Iris pigment epithelial cell (primary cell): ENCODE measurements at places on chromosomes 13 and 19.

DNA sequence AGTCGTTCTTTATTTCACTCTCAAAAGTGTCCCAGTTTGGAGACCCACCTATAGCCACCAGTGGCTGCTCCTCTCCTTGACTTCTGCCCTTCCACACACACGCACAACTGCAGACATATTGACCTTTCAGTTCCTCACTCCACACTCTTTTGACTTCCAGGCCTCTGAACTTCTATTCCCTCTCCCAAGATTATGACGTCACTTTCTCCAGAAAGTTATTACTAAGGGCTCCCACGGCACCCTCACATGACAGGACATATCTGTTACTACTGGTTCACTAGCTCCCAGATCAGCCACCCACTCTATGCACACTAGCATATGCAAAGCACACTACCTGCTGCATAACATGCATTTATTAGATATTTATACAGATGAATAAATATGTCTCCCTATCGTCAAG lies 45.9 kb downstream of the XPO4 start:
- no peak for DNase-seq

DNA sequence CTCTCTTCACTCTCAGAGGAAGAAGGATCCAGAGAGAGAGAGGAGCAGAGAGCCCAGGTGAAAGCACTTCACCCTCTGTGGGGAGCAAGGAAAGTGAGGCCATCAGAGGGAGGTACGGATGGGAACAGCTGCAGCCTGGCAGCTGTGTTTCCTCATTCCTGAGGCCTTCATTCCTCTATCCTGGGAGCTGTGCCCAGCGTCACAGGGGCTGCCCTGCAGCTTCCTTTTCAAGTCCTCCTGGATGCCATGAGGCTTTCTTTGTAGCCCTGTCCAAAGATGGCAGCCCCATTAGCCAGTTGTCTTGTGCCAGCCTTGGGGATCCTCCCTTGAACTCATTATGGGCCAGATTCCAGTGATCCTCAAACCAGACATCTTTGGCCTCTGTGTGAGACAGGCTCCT lies 76.8 kb upstream of the PCDH8 start:
- DNase-seq, result no peak

DNA sequence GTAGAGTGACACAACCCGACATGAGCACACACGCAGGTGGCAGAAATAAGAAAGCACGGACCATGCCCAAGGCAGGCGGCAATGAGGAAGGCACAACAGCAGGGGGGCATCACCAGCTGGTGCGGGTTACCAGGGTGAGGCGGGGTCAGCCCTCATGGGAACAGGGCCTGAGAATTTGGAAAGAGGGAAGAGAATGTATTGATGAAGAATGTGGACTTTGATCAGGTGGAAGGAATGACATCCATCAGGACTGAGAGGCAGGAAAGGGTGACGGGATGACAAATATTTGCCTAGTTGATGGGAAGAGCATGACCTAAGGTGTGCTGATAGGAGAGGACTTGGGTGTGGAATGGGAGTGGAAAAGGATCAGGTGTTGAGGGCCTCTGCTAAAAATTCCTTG lies 177.5 kb downstream of the ABCC4 start:
- DNase-seq, result no peak

- DNase-seq, result no peak
Observed at GRCh38 chr13:79386125-79386826, 19.8 kb downstream of the RBM26 start.

GRCh38 chr13:88154001-88154400 lies 482.8 kb downstream of the SLITRK5 start:
- no peak for DNase-seq

GRCh38 chr13:29924482-29925350 lies 74.3 kb upstream of the UBL3 start:
- DNase-seq, result peak; percentile 83

DNA sequence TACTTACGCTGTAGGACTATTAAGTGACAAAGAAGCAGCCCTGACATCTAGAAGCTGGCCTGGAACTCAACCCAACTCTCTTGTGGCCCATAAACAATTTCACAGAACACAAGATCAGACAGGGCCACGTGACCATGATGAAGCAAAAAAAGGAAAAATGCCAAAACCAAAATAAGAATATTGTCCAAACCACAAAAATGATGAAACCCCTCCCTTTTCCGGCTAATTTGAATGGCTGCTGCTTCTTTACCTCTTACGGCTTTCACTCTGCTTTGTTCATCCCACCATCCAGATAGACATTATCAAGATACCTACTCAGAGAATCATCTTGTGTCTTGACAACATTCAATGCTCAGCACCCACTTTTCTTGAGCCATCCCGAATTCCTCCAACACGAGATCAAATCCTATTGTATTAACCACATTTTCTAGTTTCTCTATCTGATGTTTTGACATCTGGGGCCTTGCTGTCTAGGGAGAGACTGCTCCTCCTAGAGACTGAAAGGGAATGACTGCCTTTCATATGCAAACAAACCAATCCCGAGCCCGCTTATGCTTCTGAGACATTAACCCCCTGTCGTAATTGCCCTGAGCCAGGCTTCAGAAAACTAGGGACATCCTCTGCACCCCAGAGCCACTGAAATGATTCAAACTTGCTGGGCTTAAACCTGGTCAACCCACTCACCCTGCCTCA lies 186.3 kb downstream of the TDRD3 start:
- peak; percentile 62 for DNase-seq

GRCh38 chr19:30335306-30335886 lies 36.8 kb upstream of the ZNF536 start:
- DNase-seq, result no peak

DNA sequence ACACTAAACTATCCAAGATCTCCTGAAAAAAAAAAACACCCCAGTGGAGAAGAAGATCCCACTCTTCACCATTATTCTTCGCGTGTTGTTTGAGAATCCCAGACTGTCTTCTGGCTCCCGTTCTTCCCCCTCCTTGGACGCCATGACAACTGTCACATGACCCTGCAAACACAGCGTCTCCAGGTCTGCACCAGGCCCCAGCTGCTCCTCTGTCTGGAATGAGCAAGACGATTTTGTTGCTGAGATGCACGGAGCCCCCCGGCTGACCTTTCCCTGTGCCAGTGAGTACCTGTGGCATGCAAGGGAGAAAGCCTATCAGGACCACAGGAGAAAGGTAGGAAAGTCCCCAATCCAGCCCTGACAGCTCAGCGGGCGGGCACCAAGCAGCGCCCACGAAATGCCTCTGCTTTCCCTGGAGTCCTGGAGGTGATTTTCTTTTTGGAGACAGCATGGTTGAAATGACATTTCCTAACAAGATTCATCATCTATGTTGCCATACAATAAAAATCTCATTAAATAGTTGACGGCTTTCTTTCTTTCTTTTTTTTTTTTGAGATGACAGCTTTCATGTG lies at the start of gene CFAP97D2:
Gene CFAP97D2, plus strand, starts transcription at position 171 of the 572 bp plus-strand sequence. Its CDS starts 74 bp downstream, at position 245.
- no peak for DNase-seq

GRCh38 chr19:30565636-30566035 lies 193.5 kb downstream of the ZNF536 start:
- no peak for DNase-seq

- DNase-seq, result no peak
Observed at GRCh38 chr19:54105796-54106195, 3.1 kb downstream of the NDUFA3 start.

GRCh38 chr19:6588508-6589345 lies 2.2 kb downstream of the CD70 start:
- DNase-seq, result no peak

DNA sequence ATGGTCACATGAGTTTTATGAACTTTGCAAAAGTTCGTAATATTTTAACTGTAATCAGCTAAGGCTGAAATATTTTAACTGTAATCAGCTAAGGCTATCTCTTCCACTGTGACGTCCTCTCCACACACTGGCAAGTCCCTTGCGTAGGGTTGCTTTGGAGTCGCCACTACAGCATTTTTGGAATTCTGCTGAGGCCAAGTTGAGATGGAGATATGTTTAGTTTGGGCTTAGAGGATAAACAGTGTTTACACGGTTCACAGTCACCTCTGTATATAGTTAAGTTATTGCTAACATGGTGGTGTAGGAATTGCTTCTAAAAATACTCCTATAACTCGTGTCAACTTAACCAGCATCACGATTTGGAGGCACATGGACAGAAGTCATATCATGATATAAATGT lies 143.6 kb upstream of the SERP2 start:
- DNase-seq, result peak; percentile 59

DNA sequence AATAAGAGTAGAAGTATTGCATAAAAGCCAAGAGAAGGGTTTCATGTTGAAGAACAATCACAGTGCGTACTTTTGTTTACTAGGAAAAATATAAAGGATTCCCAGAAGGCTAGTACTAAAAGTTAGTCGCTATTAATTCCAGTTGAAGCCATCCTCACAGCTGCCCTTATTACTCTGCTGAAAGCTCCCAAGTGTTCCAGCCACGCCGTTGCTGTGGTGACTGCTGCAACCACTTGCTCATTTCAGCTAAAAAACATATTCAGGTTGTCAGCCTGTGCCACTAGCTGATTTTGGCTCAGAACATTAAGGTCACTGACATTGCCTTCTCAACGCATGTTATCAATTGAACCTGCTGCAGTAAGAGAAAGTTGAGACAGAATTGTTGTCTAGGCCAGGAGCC lies 87.1 kb upstream of the FNDC3A start:
- DNase-seq, result no peak

- no peak for DNase-seq
Observed at GRCh38 chr13:97242755-97243497, 20.8 kb downstream of the MBNL2 start.

GRCh38 chr13:33937373-33938098 lies 119.6 kb downstream of the RFC3 start:
- no peak for DNase-seq

- DNase-seq, result no peak
Observed at GRCh38 chr13:22812793-22813192, 368.0 kb upstream of the SGCG start.

GRCh38 chr19:46435009-46435408 lies 6.3 kb upstream of the PNMA8C start:
- DNase-seq, result no peak

DNA sequence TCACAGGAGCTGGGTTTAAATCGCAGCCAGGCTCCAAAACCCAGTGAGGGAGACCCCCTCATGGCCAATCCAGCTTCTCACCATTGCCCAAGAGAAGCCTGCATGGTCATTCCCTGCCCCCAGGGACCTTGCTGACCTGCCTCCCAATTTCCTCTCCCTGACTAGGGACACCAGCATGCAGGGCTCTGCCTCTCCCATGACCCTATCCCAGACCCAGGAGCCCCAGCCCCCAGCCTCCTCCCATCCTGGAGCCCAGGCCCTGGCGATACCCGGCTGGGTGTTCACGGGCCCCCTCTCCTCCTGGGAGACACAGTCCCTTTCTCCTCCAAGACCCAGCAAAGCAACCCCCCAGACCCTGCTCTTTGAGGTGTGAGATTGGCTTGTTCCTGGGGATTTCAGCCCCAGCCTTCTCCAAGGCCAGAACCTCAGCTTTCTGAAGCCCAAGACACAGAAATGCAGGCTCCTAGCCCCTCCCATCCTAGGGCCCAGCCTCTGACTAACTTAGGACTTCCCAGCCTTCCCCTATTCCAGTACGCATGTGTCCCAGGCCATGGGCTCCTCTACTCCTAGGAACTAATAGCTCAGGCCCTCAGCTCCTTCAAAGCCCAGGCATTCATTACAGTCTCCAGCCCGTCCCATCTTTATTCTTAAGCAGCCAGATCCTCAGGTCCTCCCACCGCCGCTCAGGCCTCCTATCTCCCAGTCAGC lies 1.1 kb downstream of the GYS1 start:
- DNase-seq, result peak; percentile 88

GRCh38 chr19:2785244-2785997 lies at the start of gene THOP1:
Gene THOP1 (plus strand): TSS chr19:2785503. CDS start chr19:2785663, 160 bp downstream.
- DNase-seq, result peak; percentile 99

- peak; percentile 87 for DNase-seq
Observed at GRCh38 chr19:38684078-38684861, 36.8 kb downstream of the ACTN4 start.
